Glutamatergic neuron (in vitro differentiated cells): ENCODE measurements at places on chromosomes 11 and 22. TPM values are rescaled to one million over a fixed set of nuclear protein-coding genes. Genes with fewer than 3 reads are reported as not detected.

GRCh38 chr22:47398921-47399790 lies 636.7 kb downstream of the TBC1D22A start:
- H3K4me3 ChIP-seq = no peak overlapping the region
- no peaks in the 10 kb centered on the region for H3K4me1 ChIP-seq
- peaks cover 14% of the 10 kb centered on the region for H3K27me3 ChIP-seq
- H3K36me3 ChIP-seq = peaks cover 11% of the 10 kb centered on the region
- no peak overlapping the region for H3K27ac ChIP-seq

GRCh38 chr11:46524201-46524770 lies 69.5 kb downstream of the AMBRA1 start:
- H3K4me1 ChIP-seq = peaks cover 37% of the 10 kb centered on the region
- peaks cover 3% of the 10 kb centered on the region for H3K27me3 ChIP-seq
- H3K36me3 ChIP-seq = no peaks in the 10 kb centered on the region
- DNase-seq = no peak

GRCh38 chr22:20653795-20654342 lies 120.0 kb upstream of the SERPIND1 start:
- H3K36me3 ChIP-seq = peaks cover 4% of the 10 kb centered on the region
- H3K27me3 ChIP-seq = peaks cover 3% of the 10 kb centered on the region
- DNase-seq = no peak
- no peak overlapping the region for H3K4me3 ChIP-seq
- no peaks in the 10 kb centered on the region for H3K4me1 ChIP-seq

DNA sequence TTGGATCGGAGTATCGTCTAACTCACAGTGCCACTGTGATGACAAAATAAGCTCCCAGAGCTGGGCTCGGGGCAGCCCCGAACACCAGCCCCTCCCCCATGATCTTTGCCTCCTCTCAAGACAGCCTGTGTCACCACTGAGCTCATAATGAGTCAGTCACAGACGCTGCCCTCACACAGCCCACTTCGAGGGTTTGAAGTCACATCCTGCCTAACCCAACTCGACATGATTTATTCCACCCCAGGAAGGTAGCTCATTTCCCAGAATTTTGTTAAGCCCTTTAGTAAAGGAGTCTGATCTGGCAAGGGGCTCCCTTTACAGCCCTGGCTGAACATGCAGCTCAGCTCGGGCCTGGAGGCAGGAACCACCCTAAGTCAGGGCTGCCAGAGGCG lies 22.8 kb downstream of the MYH9 start:
- DNase-seq = no peak
- H3K4me3 ChIP-seq = no peak overlapping the region
- H3K36me3 ChIP-seq = no peaks in the 10 kb centered on the region
- H3K27me3 ChIP-seq = peaks cover 5% of the 10 kb centered on the region
- peaks cover 31% of the 10 kb centered on the region for H3K4me1 ChIP-seq

DNA sequence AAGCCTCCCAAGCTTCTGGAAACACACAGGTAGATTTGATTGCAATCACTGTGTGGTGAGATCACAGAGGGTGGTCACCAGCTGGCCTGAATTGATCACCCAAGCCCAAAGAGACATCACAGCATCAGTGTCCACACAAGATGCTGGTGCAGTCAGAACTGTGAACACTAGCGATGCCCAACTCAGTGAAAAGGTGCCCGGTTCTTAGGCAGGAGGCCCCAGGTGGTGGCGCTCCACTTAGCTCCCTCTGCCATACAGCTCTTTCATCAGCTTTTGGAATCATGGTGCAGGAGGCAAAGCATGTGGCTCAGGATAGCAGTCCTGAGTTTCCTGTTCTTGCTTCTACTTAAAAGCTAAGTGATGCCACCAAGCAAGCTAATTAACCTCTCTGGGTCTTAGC lies 11.1 kb downstream of the DGCR2 start:
- no peaks in the 10 kb centered on the region for H3K36me3 ChIP-seq
- no peak overlapping the region for H3K27ac ChIP-seq
- no peak for DNase-seq
- peaks cover 34% of the 10 kb centered on the region for H3K4me1 ChIP-seq
- peaks cover 2% of the 10 kb centered on the region for H3K27me3 ChIP-seq
- H3K4me3 ChIP-seq = no peak overlapping the region

- H3K4me1 ChIP-seq = peaks cover 14% of the 10 kb centered on the region
- H3K4me3 ChIP-seq = peak within 1 kb of the TSS; percentile 88
- H3K36me3 ChIP-seq = peaks cover 5% of the 10 kb centered on the region
- no peak for DNase-seq
These were observed at the start of gene MGAT3 for GRCh38 chr22:39456522-39457197. TSS of gene MGAT3 (plus strand) at chr22:39457012. CDS start at chr22:39487348, 30,336 bp downstream.

DNA sequence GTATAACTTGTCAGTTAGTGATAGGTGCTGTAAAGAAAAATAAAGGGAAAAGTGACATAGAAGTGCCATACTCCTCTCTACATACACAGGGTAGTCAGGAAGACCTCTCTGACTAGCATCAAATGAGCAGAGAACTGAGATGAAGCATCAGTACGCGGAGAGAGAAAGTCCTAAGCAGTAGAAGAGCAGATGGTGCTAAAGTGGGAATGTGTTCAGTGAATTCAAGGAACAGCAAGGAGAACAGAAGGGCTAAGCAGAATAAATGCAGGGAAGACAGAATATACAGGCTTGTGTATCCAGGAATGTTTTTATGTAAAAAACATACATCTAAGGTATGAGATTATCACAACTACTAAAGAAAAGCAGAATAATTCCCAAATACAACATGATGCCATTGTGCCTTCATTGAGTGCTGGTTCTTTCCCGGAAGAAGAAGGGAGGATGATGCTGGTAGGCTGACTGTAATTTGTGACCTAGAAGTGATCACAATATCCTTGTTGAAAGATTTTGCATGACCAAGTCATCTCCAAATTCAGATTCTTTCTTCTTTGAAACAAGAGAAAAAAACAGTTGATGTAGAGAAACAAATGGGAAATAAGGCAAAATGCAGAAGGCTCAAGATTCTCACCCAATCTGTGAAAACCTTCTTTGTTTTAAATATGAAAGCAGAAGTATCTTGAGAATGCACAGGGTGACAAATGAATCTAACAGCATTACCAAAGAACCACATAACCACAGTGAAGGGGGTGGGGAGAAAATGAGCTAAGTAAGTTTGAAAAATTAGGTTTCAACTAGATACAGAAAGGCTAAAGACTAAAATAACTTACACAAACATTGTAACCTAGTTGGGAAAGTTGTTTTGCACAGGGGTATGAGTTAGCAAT lies 20.5 kb downstream of the MRE11 start:
- no peaks in the 10 kb centered on the region for H3K27me3 ChIP-seq
- DNase-seq = no peak
- H3K4me1 ChIP-seq = peaks cover 4% of the 10 kb centered on the region

GRCh38 chr11:130674686-130675308 lies 226.4 kb downstream of the ADAMTS15 start:
- peaks cover 4% of the 10 kb centered on the region for H3K27me3 ChIP-seq
- DNase-seq = no peak
- H3K36me3 ChIP-seq = peaks cover 15% of the 10 kb centered on the region
- peaks cover 11% of the 10 kb centered on the region for H3K4me1 ChIP-seq

DNA sequence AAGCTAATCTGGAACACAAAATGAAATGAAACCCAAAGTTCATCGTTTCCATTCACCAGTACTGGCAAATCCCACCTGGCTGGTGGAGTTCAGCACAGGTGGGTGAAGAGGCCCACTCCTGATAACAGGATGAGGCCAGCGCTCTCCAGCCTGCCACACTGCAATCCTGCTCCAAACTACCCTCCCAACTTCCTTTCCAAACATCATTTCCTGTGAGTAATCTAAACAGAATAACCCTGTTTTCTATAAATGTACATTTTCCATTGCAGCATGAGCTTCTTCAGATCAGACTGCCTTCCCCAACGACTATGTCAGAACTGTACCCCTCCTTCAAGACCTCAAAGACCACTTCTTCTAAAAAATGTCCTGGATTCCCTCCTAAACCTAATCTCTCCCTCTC lies 15.9 kb upstream of the NFRKB start:
- no peaks in the 10 kb centered on the region for H3K4me1 ChIP-seq
- DNase-seq = no peak
- no peaks in the 10 kb centered on the region for H3K27me3 ChIP-seq
- H3K27ac ChIP-seq = no peak overlapping the region

DNA sequence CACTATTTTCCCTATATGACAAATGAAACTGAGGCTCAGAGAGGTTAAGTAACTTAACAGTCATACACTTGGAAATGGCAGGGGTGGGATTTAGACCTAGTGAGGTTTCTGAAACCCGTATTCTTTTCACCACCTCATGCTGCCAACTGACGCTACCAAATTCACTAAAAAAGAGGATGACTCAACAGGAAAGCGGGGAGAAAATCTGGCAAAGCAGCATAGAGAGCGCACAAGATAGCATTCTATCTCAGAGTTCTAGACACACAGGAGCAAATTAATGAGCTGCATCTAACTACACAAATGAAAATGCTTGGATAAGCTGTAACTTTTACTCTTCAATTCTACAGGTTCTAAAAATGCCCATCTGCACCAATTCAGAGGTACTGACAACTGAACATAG lies 136.4 kb downstream of the RBFOX2 start:
- H3K36me3 ChIP-seq = no peaks in the 10 kb centered on the region
- H3K27me3 ChIP-seq = no peaks in the 10 kb centered on the region
- H3K27ac ChIP-seq = peak overlapping the region; percentile 26
- H3K4me3 ChIP-seq = no peak overlapping the region

- no peaks in the 10 kb centered on the region for H3K27me3 ChIP-seq
- peaks cover 6% of the 10 kb centered on the region for H3K36me3 ChIP-seq
- DNase-seq = no peak
- H3K4me3 ChIP-seq = no peak overlapping the region
These were observed 289.0 kb upstream of the PITPNB start for GRCh38 chr22:28208036-28208435.

DNA sequence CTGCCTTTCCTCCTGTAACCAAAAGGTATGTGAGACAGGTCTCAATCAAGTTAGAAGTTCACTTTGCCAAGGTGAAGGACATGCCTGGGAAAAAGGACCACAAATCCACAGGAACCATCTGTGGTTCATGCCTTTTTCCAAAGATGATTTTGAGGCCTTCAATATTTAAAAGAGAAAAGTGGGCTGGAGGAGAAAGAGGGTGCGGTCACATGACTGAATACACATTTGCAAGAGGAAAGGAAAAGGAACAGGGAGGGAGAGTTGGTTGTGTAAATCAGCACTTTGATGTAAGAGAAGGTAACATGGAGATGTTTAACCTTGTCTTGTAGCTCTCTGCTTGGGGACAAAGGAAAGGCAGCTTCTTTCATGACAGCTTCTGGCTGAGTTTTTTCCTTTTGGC lies 21.2 kb downstream of the MOV10L1 start:
- no peak for DNase-seq
- no peaks in the 10 kb centered on the region for H3K36me3 ChIP-seq
- no peaks in the 10 kb centered on the region for H3K4me1 ChIP-seq
- H3K27me3 ChIP-seq = no peaks in the 10 kb centered on the region

DNA sequence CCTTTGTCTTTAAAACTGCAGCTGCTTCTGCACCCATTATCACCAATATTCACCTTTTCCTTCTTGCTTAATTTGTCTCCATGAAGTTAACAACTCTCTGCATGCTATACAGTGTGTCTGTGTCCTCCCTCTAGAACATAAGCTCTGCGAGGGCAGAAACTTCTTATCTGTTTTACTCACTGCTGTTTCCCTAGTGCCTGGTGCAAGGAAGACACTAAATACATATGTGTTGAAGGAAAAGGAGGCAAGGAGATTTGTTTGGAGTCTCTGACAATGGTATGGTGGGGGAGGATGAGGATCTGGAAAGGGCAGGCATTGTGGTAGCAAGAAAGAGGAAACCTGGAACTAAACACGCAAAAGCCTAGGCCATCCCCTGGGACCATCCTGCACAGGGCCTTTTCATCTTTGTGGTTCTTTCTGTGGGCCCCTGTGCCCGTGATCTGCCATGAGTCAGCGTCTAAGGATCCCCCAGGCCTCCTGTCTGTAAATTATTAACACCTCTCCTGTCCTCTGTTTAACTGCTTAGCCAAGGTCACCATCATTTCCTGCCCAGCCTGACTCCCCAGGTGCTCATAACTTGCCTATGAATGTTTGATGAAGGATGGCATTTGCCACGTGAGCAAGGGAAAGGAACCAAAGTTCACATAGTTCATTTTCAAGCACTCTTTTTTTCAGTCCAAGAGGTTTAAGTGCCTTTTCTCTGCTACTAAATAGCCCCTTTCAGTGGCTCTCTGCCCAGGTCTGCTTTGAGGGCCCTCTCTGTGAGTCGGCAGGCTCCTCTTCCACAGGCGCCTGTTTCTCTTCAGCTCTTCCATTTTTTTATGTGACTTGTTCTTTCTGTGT lies 131.1 kb downstream of the RASSF10 start:
- H3K4me1 ChIP-seq = peaks cover 2% of the 10 kb centered on the region
- no peak for DNase-seq
- no peaks in the 10 kb centered on the region for H3K36me3 ChIP-seq
- no peaks in the 10 kb centered on the region for H3K27me3 ChIP-seq

DNA sequence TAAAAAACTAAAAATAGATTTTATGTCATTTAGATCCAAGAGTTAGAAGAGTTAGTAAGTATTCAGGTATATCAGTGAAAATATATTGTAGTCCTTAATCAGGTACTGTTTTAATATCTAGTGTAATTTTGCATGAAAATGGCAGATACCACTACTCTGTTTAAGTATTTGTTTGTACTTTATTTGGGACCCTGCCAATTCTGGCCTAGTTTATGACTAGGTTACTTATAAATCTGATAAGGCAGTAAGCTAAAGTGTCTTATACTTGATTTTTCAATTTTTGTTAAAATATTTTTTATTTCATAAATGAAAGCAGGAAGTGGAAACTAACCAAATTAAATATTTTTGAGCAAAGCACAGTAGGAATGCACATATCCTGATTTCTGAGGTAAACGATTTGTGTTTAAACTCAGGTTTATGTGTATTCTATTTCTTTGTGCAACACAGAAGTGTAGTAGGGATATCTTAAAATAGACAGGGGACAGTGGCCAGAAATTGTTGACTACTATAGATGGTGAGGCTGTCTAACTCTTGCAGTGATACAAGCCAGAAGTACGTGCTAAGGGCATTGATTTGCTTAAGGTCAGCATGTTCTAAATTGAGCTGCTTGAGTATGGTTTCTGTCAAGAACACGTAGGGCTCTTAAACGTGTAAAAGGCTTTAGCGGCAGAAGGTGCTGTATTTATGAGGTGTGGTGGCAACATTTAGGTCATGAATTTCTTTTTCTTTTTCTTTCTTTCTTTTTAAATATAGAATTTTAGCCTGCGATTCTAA lies 34.0 kb downstream of the HIPK3 start:
- H3K36me3 ChIP-seq = peaks cover 4% of the 10 kb centered on the region
- no peak overlapping the region for H3K4me3 ChIP-seq
- H3K27me3 ChIP-seq = peaks cover 1% of the 10 kb centered on the region
- no peak for DNase-seq
- peaks cover 6% of the 10 kb centered on the region for H3K4me1 ChIP-seq

DNA sequence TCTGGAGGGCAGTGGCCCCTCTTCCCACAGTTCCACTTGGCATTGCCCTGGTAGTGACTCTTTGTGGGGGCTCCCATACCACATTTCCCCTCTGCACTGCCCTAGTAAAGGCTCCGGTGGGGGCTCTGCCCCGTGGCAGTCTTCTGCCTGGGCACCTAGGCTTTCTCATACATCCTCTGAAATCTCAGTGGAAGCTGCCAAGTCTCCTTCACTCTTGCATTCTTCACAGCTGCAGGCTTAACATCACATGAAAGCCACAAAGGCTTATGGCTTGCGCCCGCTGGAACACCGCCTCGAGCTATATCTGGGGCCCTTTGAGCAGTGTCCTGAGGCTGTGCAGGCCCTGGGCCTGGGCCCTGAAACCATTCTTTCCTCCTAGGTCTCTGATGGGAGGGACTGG lies 25.3 kb downstream of the PLEKHB1 start:
- H3K27me3 ChIP-seq = peaks cover 2% of the 10 kb centered on the region
- H3K36me3 ChIP-seq = no peaks in the 10 kb centered on the region
- no peak for DNase-seq
- H3K27ac ChIP-seq = no peak overlapping the region

ARSA gene
- 65.7 TPM for total RNA-seq

SCGB1C1 gene
- not detected for total RNA-seq

OR4D5 gene
- not detected for total RNA-seq

CNTF gene
- 4.6 TPM for total RNA-seq

ISX gene
- total RNA-seq = not detected

FJX1 gene
- total RNA-seq = 74.3 TPM

ELFN2 gene
- total RNA-seq = 7.3 TPM
